ENCODE measurements at places on chromosomes 4 and X. TPM values are rescaled to one million over a fixed set of nuclear protein-coding genes. Genes with fewer than 3 reads are reported as not detected.

EPHA5 gene
- 1.3 TPM for total RNA-seq

XG gene
- total RNA-seq, result 0.30 TPM

NPY5R gene
- total RNA-seq, result not detected

TMPRSS11B gene
- 0.27 TPM for total RNA-seq

TCEANC gene
- total RNA-seq, result 2.3 TPM

F8A1 gene
- 25.6 TPM for total RNA-seq

UBA1 gene
- total RNA-seq, result 232 TPM

MAGEB10 gene
- total RNA-seq, result not detected

DNA sequence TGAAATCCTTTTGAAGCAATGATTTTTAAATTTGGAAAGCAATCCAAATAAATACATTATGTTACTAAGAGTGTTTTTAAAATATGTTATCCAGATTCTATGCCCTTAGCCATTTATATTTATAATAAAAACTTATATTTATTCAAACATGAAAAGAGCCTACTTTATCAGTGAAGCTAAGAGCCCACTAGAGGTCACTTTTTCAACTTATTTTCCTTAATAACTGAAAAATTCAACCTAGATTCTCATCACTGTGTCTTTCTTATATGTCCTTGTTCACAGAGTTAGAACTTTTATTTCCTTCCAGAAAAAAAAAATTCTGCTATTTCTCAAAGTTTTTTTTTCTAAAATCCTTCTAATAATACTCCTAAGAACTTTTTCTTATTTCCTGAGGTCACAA, 23.9 kb downstream of the PRDM8 start:
- peaks cover 6% of the 10 kb centered on the region for H3K4me1 ChIP-seq

DNA sequence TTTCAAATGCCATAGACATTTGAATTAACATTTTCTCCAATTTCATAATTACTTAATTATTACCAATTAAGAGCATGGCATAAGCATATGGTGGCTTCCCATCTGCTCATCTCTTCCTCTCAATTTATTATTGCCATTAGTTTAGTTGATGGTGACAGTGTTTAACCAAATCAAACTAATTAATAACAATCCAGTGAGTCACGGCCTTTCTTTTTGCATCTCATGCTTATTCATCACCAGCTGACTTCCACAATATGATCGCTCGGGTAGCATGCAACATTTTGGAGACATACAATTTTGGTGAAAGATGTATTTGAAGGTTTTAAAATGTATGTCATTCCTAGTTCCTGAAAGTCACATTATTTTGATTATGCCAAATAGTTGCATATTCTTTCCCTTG, 172.8 kb upstream of the TACR3 start:
- H3K4me3 ChIP-seq, result no peak overlapping the region
- H3K36me3 ChIP-seq, result no peaks in the 10 kb centered on the region
- peak; percentile 0 for DNase-seq
- H3K27ac ChIP-seq, result no peak overlapping the region
- H3K4me1 ChIP-seq, result no peaks in the 10 kb centered on the region

GRCh38 chr4:114132830-114133229, 153.4 kb upstream of the ARSJ start:
- H3K4me1 ChIP-seq, result no peaks in the 10 kb centered on the region
- H3K27me3 ChIP-seq, result no peaks in the 10 kb centered on the region
- no peak overlapping the region for H3K27ac ChIP-seq
- no peak for DNase-seq
- no peak overlapping the region for H3K4me3 ChIP-seq

GRCh38 chr4:43244688-43245382, 352.3 kb downstream of the GRXCR1 start:
- H3K4me3 ChIP-seq, result no peak overlapping the region
- no peaks in the 10 kb centered on the region for H3K4me1 ChIP-seq
- no peak for DNase-seq
- no peaks in the 10 kb centered on the region for H3K36me3 ChIP-seq
- no peaks in the 10 kb centered on the region for H3K27me3 ChIP-seq

- H3K36me3 ChIP-seq, result peaks cover 9% of the 10 kb centered on the region
- no peak for DNase-seq
- no peak overlapping the region for H3K27ac ChIP-seq
- no peaks in the 10 kb centered on the region for H3K27me3 ChIP-seq
Measured at GRCh38 chr4:2485956-2486355, 17.1 kb downstream of the RNF4 start.

- H3K36me3 ChIP-seq, result no peaks in the 10 kb centered on the region
- no peak for DNase-seq
- H3K27me3 ChIP-seq, result peaks cover 6% of the 10 kb centered on the region
- no peak overlapping the region for H3K4me3 ChIP-seq
Measured at GRCh38 chr4:40745285-40745984, 4.3 kb upstream of the NSUN7 start.

Measured in astrocyte (in vitro differentiated cells and primary cell).